ENCODE measurements at places on chromosomes 7 and 10.

- DNase-seq: no peak
These were observed 370.2 kb downstream of the PPP1R3A start for GRCh38 chr7:113548561-113548960.

GRCh38 chr10:129057856-129058663, 409.0 kb upstream of the MGMT start:
- no peak for DNase-seq

- DNase-seq: no peak
These were observed 4.3 kb upstream of the GSTO1 start for GRCh38 chr10:104250371-104250770.

DNA sequence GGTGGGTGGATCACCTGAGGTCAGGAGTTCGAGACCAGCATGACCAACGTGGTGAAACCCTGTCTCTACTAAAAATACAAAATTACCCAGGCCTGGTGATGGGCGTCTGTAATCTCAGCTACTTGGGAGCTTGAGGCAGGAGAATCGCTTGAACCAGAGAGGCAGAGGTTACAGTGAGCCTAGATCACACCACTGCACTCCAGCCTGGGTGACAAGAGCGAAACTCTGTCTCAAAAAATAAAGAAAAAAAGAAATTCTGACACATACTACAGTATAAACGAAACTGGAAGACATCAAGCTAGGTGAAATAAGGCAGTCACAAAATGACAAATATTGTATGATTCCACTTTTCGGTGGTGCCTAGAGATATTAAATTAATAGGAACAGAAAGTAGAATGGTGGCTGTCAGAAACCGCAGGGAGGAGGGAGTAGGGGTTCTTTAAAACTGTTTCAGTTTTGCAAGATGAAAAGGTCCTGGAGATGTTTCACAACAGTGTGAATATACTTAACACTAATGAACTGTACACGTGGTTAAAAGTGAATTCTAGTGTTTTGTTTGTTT, 23.2 kb downstream of the PILRA start:
- DNase-seq: no peak

Measured in NCI-H1694 treated with DMSO at 0.1 percent for 48 hours (cell line).